ENCODE measurements at places on chromosomes 13 and 19. TPM values are rescaled to one million over a fixed set of nuclear protein-coding genes. Genes with fewer than 3 reads are reported as not detected.

- H3K4me1 ChIP-seq, result peaks cover 28% of the 10 kb centered on the region
- H3K27me3 ChIP-seq, result no peaks in the 10 kb centered on the region
- H3K36me3 ChIP-seq, result no peaks in the 10 kb centered on the region
- H3K27ac ChIP-seq, result no peak overlapping the region
- no peak for DNase-seq
Observed at GRCh38 chr13:42275506-42275905, 3.6 kb downstream of the AKAP11 start.

- no peak for DNase-seq
- H3K27me3 ChIP-seq, result no peaks in the 10 kb centered on the region
Observed at GRCh38 chr13:73462241-73462640, 403.4 kb downstream of the KLF5 start.

The COG6 gene
- 18.9 TPM for total RNA-seq

- DNase-seq, result no peak
- no peaks in the 10 kb centered on the region for H3K36me3 ChIP-seq
- no peaks in the 10 kb centered on the region for H3K27me3 ChIP-seq
- H3K4me3 ChIP-seq, result no peak overlapping the region
- H3K27ac ChIP-seq, result no peak overlapping the region
- H3K4me1 ChIP-seq, result no peaks in the 10 kb centered on the region
Observed at GRCh38 chr13:30340331-30341250, 33.2 kb upstream of the KATNAL1 start.

The JUNB gene
- total RNA-seq, result 1.5 TPM
